ENCODE measurements at places on chromosomes 13 and 19.
A peak's percentile ranks its signal among the peaks of the same experiment; 100 is the strongest.

GRCh38 chr13:36124236-36124822, 6.9 kb downstream of the DCLK1 start:
- DNase-seq: no peak

DNA sequence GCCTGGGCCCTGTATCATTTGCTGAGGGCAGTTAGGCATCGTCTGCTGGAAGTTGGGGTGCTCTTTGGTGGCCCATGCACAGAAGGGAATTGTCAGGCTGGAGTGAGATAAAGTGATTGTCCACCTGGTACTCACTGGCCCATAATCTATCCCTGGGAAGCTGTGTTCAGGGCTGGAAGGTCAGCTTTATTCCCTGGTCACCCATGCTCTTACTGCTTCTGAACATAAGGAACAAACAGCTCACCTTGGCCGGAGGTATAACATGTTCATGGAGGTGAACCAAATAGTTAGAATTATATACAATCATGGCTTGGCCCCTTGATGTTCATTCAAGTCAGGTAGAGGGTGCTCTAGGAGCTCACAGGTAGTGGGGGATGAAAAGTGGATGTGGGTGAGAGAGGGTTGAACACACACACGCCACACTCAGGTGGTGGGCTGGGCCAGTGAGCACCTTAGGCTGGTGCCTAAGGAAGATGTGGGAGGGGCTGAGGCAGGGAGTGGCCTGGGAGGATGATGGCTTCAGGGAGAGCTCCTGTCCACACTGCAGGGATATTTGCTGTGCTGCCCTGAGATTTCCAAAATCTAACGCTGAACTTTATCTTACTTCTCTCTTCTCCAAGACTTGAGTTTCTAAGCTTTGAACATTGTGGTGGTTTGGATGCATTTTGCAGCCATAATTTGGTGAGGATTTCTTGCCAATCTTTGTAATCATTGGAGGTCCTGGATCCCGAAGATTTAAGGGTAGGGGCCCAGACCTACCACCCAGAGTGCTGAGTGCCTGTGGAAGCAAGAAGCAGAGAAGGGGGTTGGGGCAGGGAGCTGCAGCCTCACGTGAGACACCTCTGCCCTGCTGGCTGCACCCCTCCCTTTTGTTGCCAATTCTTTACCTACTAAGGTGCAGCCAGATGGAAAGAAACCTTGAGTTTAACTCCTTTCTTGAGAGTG, 420.6 kb downstream of the ZNF536 start:
- DNase-seq: no peak

GRCh38 chr13:73742982-73743381, 391.2 kb downstream of the KLF12 start:
- DNase-seq: no peak

- DNase-seq: peak; percentile 56
Observed at GRCh38 chr19:55118401-55118991, 1.1 kb upstream of the PPP1R12C start.

GRCh38 chr13:101576977-101577376, 124.5 kb downstream of the ITGBL1 start:
- no peak for DNase-seq

DNA sequence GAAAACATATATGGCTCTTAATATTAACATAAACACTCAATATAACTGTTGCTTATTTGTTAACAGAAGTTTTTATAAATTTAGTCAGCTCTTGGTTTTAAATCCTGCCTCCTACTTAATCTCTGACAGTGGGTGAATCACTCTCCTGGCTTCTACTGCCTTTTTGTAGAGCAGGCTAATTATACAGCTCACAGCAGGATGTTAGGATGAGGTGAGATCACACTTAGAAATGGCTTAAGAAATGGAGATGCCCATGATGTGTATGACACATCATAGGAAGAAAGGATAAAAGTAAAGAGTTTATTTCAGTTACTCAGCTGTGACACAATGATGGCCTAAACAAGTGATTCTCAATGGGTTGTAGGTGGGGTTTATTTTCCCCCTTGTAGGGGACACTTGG, 345.6 kb downstream of the SPRY2 start:
- no peak for DNase-seq

DNA sequence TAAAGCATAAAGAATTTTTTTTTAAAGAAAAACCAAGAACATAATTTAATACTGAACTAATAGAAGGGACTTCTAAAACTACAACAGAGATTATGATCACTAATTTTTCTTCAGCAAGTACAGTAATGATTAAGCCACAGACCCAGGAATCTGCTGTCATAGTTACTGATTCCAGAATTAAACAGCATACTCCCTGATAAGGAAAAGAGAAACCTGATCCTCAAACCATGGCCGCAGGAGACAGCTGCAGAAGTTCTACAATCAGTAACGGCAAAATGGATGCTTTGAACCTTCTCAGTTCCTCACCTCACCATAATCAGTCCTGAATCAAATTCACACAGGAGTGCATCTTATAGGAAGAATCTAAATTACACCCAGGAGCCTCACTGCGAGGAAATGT, 939.0 kb upstream of the SLITRK1 start:
- DNase-seq: peak; percentile 25

DNA sequence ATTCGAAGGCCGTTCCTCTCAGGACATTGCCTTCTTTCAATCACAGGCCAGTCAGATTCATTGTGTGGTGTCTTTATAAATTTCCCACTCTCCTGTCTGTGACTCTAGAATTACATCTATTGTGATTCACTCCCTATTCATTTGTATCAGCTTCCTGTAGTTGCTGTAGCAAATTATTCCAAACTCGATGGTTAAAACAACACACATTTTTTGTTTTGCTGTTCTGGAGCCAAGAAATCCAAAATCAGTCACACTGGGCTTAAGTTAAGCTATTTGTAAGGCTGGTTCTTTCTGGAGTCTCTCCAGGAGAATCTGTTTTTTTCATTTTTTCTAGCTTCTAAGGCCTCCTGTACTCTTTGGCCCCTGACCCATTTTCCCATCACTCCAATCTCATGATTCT, 1487.0 kb upstream of the SLC10A2 start:
- no peak for DNase-seq

DNA sequence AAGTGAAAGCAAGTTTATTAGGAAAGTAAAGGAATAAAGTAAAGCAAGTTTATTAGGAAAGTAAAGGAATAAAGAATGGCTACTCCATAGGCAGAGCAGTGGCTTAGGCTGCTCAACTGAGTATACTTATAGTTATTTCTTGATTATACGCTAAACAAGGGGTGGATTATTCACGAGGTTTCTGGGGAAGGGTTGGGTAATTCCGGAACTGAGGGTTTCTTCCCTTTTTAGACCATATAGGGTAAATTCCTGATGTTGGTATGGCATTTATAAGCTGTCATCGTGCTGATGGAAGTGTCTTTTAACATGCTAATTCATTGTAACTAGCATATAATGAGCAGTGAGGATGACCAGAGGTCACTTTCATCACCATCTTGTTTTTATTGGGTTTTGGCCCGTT, 194.3 kb downstream of the DLEU7 start:
- DNase-seq: no peak

DNA sequence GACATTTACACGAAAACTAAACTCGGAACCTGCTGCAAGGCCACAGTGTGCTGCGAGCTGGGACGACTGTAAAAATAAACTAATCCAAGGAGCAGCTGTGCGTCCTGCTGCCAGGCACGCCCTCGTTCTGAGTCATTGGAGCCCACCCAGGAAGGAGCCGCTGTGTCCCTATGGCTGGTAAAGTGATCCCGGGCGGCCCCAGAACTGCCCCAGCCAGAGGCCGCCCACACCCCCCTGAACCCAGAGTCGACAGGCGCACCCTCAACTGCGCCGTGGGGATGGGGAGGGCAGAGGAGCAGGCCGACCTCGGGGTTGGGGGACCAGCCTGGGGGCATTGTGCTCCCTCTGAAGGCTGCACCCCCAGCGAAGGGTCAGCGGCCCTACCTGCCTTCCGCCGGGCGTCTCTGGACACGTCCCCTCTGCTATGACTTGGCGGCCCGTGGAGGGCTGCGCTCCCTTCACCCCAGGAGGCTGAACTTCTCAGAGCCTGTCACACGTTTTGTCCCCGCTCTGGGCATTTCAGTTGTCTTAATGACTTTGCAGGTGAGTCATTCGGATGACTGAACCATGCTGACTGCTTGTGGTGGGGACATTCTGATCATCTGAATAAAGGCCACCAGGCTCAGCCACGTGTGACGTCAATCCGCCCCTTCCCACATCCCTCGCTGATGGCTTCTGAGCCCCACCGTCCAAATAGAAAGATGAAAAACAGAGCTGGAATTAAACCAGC, 42.7 kb downstream of the ADPRHL1 start:
- peak; percentile 87 for DNase-seq

GRCh38 chr13:97885641-97886040, 67.8 kb upstream of the IPO5 start:
- no peak for DNase-seq

DNA sequence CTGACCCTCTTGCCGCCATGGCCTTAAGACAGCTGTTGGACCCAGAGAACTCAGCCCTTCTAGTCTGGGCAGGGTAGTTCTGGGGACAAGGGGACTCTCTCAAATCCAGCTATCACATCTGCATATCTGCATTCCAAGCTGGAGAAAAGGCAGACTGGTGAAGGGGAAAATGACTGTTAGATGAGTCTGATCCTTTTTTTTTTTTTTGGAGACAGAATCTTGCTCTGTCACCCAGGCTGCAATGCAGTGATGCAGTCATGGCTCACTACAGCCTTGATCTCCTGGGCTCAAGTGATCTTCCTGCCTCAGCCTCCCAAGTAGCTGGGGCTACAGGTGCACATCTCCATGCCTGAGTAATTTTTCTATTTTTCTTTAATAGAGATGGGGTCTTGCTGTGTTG, 114.3 kb downstream of the SIPA1L3 start:
- DNase-seq: no peak

DNA sequence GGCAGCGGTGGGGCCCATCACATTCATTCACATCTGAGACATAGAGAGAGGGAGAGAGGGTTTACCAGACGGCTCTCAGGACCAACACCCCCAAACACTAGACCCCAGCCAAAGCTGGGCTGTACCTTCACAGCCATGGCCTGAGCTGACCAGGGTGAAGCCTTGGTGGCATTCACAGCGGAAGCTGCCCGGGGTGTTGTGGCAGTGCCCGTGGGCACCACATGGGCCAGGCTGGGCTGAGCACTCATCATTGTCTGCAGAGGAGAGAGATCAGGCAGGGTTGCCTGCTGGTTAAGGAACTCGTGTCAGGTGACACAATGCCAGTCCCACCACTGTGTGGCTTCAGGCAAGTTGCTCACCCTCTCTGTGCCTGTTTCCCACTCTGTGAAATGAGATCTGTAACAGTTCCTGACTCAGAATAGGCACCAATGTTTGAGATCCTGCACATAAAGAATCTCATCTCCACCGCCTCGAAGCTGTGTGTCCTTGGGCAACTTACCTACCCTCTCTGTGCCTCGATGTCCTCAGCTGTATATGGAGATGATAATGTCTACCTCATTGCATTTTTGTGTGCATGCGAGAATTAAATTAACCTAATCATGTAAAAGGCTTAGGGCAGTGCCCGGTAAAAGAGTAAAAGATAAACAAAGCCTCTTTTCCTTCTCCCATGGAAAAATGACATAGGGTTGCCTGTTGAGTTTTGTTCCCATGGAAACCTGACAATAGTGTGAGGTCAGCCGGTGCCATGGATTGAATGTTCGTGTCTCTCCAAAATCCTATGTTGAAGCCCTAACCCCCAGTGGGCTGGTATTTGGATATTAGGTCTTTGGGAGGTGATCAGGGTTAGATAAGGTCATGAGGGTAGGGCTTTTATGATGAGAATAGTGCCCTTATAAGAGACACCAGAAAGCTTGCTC, 22.9 kb downstream of the CCL25 start:
- DNase-seq: no peak

- peak; percentile 69 for DNase-seq
Observed at GRCh38 chr19:15629003-15629880, 11.5 kb upstream of the CYP4F3 start.

DNA sequence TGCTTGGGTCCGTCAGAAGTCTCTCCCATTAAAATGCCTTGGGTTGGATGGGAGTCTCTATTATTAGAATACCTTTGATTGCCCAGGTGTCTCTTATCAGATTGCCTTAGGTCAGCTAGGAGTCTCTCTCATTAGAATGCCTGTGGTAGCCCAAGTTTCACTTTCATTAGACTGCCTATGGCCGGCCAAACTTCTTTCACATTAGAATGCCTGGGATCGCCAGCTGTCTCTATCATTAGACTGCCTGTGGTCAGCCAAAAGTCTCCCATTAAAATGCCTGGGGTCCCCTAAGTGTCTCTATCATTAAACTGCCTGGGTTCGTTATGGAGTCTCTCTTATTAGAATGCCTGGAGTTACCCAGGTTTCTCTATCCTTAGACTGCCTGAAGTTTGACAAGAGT, 1476.7 kb downstream of the UQCRFS1 start:
- DNase-seq: peak; percentile 0

- no peak for DNase-seq
Observed at GRCh38 chr19:48090281-48090802, 20.3 kb downstream of the PLA2G4C start.

DNA sequence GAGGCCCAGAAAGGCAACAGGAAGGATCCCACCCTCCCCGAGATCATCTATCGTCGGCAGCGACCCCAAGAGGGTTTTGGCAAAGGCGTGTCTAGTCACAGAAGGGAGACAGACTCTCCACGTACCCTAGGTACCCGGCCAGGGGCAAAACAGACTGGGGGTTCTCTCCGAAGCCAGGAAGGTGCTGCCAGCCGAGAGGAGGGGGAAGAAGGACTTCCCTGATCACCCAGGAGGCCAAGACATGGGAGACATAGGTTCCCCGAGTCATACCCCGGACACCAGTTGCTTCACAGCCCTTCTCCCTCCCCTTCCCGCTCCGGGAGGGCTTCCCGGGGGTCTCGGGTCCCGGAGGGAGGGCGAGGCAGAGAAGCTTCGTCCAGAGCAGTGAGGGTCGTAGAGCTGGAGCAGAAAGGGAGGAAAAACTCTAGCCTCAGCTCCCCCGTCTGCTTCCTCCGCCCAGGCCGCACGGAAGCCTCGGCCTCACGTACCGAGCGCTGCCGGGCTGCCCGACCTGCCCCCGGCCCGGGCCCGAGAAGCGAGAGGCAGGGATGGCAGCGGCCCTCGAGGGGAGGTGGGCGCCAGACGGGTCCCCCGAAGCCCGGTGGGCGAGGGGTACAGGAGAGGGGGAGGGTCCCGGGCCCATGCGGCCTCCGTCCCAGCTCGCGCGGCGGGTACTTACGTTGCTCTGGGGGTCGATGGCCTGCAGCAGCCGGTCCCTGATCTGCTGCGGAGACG, 644 bp downstream of the MED26 start:
- no peak for DNase-seq

DNA sequence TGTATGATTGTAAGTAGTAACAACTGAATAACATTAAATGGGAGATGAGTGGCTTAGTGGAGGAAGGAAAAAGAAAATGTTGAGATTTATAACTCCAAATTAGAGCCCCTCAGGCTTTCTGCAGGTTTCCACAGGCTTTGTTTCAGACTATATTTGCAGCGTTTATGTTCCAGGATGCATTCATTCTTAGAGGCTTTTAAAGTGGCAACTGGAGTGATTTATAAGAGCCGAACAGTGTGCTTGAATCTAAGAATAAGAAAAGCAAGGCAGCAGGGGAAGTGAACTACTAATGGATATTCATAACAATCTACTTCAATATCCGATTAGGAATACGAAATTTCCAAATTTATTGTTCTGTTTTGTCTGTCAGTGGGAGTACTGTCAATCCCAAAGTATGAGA, 91.0 kb downstream of the UFM1 start:
- DNase-seq: no peak
